Muscle of leg (tissue), 16 donors: ENCODE measurements at places on chromosomes 3 and 15. TPM values are rescaled to one million over a fixed set of nuclear protein-coding genes. Genes with fewer than 3 reads are reported as not detected.

- no peak for DNase-seq
Observed at GRCh38 chr3:851098-851790, 241.6 kb upstream of the CNTN6 start.

- peak; percentile 36 for DNase-seq
Observed at GRCh38 chr3:160678292-160678842, 1.4 kb downstream of the ARL14 start.

RFT1 gene
- 8.2 TPM for total RNA-seq

IL5RA gene
- 0.04 TPM for total RNA-seq

DNA sequence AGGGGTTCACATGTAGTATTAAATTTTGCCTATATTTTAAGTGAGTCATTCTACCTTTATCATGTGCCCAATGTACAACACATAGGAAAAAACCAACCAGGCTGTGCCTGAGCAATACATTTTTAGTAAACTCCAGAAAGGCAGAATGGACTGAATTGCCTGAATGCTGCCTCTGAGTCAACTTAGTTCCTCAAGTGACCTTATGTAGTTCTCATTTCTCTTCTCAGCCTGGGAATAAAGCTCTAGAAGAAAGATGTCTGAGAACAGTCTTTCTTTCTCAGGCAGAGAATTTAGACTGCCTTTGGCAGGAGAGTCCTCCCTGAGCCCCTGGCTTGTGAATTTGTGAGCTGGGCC, 13.0 kb downstream of the ST3GAL6 start:
- DNase-seq = no peak

TLR9 gene
- 0.09 TPM for total RNA-seq

AMOTL2 gene
- 52.6 TPM for total RNA-seq

DNA sequence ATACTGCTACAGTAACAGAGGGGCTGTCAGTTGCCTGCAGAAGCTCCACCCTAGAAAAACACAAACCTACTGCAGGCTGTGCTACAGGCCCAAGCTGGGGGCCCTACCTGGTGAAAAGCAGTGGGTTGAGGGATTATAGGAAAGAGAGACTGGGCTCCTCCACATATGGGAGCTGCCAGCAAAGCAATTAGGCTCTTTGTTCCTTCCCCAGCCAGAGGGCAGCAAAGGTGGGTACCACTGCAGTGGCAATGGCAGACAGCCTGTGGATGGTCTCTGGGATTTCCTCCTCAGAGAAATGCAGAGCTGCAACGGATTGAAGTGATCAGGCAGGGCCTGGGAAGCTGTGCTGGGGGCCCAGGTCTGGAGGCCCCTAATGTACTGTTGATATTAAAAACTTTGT, 19.1 kb upstream of the DNAAF4 start:
- no peak for DNase-seq

DNA sequence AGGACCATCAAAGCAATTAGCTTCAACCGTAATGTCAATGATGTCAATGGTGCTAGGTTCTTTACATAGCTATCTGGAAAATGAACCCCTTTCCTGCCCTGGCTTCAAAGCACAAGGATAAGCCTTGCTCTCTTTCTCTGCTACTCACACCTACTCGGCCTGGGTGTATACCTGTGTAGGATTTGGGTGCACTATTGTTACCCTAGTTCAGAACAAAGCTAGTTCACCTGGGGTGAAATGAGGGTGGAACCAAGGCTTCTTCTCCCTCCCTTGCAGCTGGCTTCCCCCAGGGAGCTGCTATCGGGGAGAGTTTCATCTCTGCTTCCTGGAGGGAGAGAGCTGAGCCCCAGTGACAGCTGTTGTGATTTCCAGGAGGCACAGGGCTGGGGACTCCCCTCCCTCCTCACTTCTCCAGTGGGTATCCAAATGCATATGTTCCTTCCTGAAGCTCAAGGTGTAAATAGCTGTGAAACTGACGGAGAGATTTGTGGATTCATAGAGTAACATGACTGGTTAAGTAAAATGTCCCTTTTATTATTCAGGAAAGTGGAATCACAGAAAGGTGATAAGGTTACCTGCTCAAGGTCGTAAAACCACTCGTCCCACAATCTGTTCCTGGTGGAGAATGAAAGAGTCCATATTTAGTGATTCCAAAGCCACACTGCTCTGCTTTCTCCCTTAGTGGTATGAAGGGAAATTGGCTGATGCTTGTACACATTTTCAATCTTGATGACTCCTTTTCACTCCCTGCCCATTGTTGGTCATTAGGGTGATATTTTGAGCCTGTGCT, 11.8 kb upstream of the C3orf70 start:
- DNase-seq = no peak

DNA sequence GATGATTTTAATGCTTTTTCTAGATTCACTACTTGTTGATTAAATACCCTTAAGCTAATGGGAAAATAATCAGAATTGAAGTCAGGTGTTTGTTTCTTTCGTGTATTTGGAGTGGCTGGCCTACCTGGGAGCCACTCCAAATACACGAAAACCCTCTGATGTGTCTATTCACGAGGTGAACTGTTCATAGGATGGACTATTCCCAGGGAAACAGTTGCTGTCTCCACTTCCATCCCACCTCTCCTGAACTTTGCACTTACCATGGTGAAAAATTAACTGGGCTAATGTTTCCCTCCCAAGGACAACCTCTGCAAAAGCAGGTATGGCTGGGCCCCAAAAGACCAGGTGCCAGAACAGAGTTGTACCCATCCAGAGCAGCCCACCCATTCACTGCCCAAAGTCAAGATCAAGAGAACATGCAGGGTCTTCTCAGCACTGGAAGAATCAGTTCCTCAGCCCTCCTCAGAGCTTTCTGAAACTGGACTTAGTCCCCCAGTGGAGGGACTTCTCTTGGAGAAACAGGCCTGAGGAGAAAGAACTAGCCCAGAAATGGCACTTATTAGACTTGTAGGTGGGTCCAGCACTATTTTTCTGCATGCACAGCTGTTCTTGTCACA, 2.9 kb upstream of the SMAD3 start:
- no peak for DNase-seq

DNA sequence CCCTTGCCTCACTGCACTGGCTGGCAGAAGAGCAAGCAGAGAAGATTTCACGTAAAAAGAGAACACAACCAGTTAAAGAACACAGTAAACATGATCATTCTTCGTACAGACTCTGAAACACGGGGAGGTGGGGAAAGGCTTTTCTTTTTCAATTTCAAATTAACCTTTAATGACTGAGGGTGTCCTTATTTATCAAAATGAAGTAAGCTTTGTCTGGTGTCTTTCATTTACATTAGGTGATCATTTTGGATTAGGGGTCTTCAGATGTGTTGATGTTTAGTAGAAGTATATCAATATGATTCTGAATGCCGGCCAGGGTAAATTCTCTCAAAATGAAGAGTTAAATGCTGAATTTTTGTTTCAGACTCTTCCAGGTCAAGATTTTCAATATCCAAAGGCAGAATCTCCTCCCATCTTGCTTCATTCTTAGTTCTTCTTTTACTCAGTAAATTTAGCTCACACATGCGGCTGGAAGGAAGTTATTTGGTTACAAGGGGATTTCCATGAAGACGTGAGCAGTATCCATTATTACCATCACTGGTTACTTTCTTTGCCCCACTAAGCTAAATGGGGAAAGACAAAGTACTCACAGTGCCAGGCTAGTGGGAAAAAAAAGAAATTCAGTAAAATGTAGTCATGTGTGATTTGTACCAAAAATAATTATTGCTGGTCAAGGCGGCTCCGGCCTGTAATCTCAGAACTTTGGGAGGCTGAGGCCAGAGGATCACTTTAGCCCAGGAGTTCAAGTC, 272.2 kb upstream of the NR2F2 start:
- DNase-seq = no peak

C3orf85 gene
- not detected for total RNA-seq

DNA sequence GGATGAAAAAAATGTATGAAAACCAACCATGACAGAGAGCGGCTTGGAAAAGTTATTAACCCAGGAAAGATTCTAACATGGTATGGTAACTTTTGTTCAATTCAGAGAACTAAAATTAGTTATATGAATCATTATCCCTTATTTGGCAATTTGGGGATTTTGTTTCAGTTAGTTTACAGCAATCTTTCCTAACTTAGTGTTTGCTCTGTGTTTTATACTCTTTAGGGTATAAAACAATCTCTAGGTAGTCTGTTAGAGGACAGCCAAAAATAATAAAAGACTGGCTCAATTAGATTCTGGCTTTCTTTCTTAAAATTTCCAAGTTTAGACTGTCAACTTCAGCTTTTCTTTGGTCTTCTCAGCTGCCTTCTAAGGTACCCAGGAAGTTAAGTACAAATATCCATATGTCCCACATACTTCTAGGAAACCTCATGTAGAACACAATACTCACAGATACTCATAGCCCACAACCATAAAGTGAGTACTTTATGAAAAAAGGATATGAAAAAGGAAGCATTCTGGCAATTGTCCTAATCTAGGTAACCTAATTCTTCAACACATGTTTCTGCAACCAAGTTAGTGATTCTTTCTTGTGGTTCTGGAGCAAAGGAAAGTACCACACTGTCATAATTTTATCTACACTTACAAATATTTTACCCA, 849.3 kb downstream of the ROBO1 start:
- peak; percentile 25 for DNase-seq

- no peak for DNase-seq
Observed at GRCh38 chr3:186566772-186567071, 417 bp downstream of the TBCCD1 start.

- DNase-seq = peak; percentile 74
Observed at GRCh38 chr3:186614597-186615483, 2.0 kb downstream of the AHSG start.

- peak; percentile 38 for DNase-seq
Observed at GRCh38 chr3:185353823-185354614, 8.9 kb upstream of the MAP3K13 start.

TBC1D21 gene
- not detected for total RNA-seq
